NCI-H82 (cell line): ENCODE measurements at places on chromosomes 6 and 20.
A peak's percentile ranks its signal among the peaks of the same experiment; 100 is the strongest.

- no peak for DNase-seq
These were observed 9.2 kb downstream of the ENTPD6 start for GRCh38 chr20:25204550-25205276.

GRCh38 chr6:68114463-68115047 lies 520.5 kb upstream of the ADGRB3 start:
- no peak for DNase-seq

- DNase-seq: no peak
These were observed 140.8 kb downstream of the BTBD9 start for GRCh38 chr6:38498805-38499445.

DNA sequence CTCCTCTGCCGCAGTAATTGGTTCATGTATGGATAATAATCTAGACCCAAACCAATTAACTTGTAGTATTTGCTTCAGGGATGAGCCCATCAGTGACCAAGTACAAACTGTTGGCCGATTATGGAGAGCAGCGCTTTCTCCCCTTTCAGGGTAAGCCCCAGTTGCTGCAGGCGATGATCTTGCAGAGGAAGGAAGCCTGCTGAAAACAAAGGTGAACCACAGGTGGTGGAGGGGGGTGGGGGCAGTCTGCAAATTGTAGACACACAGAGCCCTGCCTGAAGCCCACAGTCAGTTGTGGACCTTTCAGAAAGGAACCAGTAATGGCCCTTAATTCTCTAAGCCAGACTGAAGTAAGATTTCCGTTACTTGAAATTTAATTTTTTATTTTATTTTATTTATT lies 167.9 kb upstream of the JARID2 start:
- DNase-seq: peak; percentile 92

DNA sequence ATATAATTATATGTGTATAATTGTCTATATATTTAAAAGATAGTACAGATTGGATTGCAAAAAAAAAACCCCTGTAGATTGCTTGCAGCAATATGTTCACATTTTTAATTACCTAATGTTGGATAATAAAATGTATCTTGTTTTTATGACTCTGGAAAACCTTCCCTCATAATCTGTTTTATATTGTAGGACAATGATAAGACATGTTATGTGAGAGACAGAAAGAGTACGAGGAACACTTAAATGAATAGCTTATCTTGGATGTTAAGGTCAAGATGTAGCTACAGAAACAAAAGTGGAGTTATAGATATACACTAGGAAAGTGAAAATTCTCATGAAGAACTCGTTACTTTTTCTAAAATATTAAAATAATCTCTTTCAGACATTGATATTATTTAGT lies 691.6 kb upstream of the IMPG1 start:
- DNase-seq: no peak
